Stimulated activated CD4-positive, alpha-beta T cell treated with anti-CD3 and anti-CD28 coated beads, Interleukin-1b, Interleukin-23, amount 100 ng/mL, for 1 hour (primary cell): ENCODE measurements at places on chromosomes 16 and 17.

- DNase-seq = no peak
Observed at GRCh38 chr17:32664936-32665583, 178.3 kb downstream of the CDK5R1 start.

- DNase-seq = no peak
Observed at GRCh38 chr17:67784364-67785121, 40.8 kb upstream of the BPTF start.

GRCh38 chr17:40190197-40191021, 13.1 kb downstream of the RAPGEFL1 start:
- DNase-seq = no peak

DNA sequence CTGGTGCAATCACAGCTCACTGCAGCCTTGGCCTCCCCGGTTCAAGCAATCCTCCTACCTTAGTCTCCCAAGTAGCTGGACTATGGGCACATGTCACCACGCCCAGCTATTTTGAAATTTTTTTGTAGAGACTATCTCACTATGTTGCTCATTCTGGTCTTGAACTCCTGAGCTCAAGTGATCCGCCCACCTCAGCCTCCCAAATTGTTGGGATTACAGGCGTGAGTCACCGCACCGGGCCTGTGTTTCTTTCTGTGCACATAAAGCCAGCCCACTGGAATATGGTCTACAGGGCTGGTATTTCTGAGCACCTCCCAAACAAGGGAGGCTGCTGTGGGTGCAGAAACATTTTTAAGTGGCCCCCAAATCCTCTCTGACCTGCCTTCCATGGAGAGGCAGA, 8.4 kb downstream of the TMEM95 start:
- no peak for DNase-seq

DNA sequence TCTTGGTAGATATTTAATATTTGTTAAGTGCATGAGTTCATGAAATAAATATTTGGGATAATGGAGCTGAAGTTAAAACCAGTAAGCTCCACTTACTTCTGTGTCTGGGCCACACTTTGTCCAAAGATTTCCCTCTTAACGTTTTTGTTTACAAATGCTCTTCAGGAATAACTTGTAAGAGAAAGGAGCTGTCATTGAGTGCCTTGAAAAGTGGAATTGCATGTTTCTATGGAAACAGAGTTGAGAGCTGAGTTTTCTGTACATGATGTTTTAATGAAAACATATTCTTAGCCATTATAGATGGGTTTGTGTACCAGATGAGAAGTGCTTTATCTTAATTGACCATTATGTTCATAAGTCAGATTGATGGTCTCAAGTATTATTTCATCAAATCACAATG, 1045.4 kb upstream of the EEF2KMT start:
- DNase-seq = no peak

DNA sequence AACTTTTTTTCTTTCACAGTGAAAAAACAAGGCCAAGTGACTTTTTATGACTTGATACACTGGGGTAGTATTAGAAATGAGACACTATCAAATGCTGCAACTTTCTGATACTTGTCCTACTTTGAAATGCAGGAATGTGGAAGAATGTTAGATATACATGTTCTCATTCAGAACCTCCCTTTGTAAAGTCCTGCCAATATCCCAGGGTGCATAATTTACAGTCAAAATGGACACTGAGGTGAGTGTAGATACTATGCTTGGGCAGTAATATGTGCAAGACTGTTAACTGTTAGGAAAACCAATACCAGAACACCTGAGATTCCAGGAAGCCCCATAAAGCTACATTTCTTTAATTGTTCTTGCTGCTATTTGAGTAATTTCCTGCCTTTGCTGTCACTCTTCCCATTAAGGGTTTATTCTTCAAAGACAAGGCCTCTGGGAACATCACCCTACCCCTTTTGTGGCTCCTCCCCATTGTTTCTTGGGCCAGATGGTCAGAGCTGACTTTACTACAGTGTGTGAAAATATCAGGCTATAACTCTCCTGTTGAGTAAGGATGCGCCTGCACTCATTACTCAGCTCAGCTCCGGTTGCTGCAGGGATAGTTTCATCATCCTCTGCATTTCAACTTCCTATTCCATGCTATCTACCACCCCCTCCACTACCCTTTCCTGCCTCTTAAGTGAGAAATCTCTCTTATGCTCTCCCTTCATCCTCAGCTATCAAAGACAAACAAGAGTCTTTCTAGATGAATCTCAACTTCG, 48.7 kb downstream of the TMEM100 start:
- no peak for DNase-seq

DNA sequence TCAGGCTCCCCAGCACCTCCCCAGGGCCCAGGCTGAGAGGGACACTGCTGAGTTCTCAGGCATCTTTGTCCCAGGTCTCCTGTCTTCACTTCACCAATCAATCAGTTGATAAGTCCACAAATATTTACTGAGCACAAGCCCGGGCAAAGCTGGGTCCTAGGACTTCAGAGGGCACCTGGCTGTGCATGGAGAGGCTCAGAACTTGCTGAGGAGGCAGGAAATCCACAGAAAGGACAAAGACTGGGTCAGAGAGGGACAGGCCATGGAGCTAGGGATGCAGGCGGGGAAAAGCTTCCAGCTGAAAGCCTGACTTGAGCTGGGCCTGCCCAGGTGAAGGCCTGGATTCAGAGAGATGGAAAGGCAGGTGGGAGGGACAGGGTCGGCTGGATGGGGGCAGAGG, 33.2 kb upstream of the C1QL1 start:
- no peak for DNase-seq

DNA sequence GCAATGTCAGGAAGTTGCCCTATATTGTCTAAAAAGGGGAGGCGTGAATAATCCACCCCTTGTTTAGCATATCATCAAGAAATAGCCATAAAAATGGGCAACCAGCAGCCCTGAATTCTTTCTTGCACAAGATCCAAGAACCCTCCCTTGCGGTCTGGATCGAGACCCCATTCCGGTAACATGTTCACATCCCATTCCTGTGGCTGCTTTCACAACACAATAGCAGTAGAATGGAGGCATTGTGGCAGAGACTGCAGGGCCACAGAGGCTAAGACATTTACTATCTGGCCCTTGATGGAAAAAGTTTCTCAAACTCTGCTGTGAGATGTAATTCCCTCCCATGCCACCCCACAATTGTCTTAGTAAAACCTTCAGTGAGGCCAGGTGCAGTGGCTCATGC, 73.2 kb downstream of the RMI2 start:
- no peak for DNase-seq

- DNase-seq = no peak
Observed at GRCh38 chr16:77863250-77863649, 74.9 kb downstream of the VAT1L start.

DNA sequence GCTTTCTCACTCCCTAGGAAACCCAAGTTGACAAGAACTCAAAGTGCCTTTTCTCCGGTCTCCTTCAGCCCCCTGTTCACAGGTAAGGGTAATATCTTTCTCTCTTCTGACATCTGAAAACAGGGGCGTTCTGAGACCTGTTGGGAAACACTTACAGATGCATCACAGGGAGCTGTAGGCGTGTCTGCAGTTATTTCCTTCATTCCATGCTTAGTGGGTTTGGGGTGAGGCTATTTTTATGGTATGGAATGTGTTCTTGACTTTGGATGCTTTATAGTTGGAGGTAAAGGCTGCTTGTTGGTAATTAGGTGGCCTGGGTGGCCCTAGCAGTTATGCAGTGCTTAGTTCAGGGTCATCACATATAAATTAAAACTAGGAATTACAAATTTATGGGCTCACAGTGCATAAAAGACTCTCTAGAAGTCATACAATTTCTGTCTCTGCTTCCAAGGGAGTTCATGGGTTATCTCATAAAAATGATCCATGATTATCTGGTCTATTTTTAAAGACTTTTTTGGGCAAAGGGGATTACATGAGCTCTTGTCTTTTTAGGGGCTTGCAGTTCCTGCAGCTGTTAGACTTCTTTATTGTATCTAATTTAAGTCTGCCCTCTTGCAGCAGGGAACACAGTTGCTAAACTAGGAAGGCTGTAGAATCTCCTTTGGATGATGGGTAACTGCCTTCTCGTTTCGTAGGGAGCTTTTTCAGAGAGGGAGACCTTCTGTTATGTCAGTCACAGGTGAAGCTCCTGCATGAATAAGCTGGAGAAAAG, 10.2 kb downstream of the SOCS7 start:
- no peak for DNase-seq
